ENCODE measurements at places on chromosomes 7 and 10.
A peak's percentile ranks its signal among the peaks of the same experiment; 100 is the strongest.

- no peak for DNase-seq
These were observed 464.9 kb upstream of the NRP1 start for GRCh38 chr10:33799281-33799943.

GRCh38 chr7:44261240-44261639 is 60.5 kb downstream of the YKT6 start:
- no peak for DNase-seq

DNA sequence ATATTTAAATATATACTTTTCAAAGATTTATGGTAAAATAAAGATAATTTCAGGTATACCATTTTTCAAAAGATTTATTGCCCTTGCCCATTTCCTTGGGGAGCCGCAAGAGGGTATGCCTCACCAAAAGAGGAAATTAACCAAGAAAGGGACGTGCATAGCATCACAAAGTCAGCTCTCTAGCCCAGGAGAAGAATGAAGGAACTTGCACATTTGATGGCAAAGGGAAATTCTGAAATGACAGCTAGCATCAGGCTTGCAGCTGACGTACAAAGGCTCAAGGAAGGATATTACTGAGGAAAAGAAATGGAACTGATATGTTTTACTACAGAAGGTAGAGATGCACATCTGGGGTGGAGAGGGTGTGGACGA is 93.6 kb upstream of the RSU1 start:
- DNase-seq = peak; percentile 91

DNA sequence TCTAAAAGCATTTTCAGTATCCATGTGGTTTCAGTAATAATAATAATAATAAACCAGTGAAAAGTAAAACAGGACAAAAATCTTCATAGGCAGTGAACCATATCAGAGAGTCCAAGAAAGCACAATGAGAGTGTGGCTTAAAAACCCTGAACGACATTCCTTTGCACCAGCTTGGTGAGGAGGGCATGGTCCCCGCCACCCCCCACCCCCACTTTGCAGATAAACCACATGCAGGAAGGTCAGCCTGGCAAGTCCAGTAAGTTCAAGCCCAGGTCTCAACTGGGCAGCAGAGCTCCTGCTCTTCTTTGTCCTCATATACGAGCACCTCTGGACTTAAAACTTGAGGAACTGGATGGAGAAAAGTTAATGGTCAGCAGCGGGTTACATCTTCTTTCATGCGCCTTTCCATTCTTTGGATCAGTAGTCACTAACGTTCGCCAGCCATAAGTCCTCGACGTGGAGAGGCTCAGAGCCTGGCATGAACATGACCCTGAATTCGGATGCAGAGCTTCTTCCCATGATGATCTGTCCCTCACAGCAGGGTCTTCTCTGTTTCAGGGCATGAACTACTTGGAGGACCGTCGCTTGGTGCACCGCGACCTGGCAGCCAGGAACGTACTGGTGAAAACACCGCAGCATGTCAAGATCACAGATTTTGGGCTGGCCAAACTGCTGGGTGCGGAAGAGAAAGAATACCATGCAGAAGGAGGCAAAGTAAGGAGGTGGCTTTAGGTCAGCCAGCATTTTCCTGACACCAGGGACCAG is 172.5 kb downstream of the EGFR start:
- DNase-seq = no peak

- DNase-seq = no peak
These were observed 15.6 kb downstream of the CCL26 start for GRCh38 chr7:75756206-75756990.

GRCh38 chr10:98339799-98340198 is 71.8 kb upstream of the LOXL4 start:
- no peak for DNase-seq

- DNase-seq = no peak
These were observed 33.8 kb downstream of the TPST1 start for GRCh38 chr7:66238773-66239466.

DNA sequence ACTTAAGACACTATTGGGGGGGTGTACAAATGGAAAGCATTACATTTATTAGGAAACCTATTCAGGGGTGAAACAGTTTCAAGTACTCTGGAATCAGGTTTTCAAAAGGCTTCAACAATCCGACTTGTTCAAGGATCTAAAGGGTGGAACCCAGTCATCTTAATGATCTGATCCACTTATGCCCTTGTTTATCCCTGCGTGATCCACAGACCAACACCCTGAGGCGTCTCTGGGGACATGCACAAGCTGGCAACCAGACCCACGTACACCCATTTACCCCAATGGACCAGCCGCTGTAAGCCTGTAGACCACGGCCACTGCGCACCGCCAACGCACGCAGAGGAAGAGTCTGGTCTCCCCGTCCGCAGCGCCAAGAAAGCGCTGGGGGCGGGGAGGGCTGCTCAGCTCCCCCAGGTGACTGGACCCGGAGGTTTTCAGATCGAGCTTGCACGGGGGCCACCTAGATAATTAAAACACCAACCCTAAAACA is 13.4 kb downstream of the HNRNPF start:
- DNase-seq = no peak

DNA sequence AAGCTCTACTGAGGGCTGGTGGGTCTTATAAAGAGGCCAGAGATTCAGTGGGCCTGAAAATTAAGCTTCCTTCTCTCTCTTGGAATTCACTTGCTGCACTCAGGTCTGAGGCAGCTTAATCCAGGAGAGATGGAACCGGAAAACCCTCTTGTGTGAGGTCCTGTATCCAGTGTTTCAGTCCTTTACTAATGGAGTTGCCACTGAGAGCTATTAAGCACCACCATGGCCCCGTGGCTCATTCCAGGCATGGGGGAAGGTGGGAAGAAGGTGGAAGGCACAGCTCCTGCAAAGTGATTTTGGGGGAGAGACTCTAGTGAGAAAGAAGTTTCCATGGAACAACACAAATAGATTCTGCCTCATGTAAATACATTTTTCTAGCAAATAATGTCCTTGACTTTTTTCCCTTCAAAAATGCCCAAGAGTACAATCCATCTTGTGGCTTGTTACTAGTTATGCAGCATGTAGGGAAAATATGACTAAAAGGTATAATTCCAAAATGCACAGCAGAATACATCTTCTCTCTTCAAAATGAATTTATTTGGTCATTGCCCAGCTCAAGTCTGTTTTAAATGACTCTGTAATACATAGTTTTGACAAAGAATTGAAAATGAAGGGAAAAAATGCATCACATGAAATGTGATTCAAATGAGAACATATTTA is 46.7 kb upstream of the FOXI2 start:
- DNase-seq = no peak

DNA sequence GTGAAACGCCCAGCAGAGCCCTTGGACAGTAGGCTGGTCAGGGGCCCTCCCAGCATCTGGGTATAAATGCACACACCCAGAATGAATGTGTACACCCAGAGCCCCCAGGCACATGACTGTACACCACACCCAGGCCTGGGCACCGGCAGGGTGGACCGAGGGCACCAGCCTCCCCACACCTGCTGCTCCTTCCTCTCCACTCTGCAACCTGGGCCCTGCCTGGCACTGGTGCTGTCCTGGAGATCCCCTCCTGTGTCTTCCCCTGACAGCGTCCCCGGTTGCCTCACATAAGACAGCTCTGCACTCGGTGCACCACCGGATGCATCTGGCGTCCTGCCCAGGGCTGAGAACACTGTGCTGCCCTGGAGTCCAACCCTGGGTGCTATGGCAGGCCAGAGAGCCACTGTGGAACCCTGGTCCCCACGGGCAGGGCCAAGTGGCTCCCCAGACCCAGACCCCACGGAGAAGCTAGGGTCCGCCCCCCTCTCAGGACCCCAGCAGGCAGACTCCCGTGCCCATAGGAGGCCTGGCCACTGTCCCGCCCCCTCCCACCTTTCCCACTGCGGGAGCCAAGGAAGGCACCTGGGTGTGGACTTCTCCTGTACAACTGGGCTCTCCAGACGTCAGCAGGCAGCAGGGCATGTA is 6.6 kb downstream of the RASGEF1A start:
- DNase-seq = no peak

GRCh38 chr7:139991269-139991666 is 71.5 kb downstream of the PARP12 start:
- no peak for DNase-seq

DNA sequence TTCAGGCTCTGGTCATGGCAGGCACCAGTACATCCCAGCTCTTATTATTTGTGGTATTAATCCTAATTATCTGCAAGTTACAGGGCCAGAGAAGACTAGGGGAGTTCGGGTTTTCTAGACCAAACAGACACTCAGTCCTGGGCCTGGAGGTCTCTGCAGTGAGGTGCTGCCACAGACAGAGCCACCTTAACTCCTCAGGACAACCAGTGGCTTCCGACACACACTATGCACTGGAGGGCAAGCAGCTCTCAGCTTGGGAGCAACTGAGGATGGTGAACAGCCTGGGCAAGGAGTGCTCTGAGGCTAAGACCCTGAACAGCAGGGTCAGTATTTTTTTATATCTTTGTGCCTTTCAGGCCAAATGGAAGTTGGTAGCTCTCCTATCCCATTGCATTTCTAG is 19.0 kb downstream of the ACTA2 start:
- DNase-seq = no peak

- no peak for DNase-seq
These were observed 15.8 kb downstream of the NAPEPLD start for GRCh38 chr7:103132995-103133688.

- DNase-seq = no peak
These were observed 13.9 kb upstream of the BMS1 start for GRCh38 chr10:42768581-42769152.

DNA sequence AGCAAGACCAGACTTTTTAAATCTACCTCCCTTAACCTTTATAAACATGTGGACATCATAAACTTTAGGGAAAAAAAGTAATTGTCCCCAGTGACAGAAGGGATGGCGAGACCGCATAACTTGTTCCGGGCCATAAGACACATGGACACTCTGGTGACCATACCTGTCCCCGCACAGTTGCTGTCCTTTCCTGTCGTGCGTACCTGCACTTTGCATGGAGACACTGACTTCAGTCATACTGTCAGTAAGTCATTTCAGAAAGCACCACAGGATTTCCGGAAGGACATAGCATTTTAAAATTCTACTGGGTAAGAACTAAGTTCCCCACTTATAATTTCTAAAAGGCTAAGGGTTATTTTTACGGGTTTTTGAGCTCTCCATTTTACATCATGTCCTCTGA is 120.9 kb downstream of the CREB5 start:
- DNase-seq = no peak

- no peak for DNase-seq
These were observed 301.5 kb downstream of the FZD1 start for GRCh38 chr7:91565499-91566401.

DNA sequence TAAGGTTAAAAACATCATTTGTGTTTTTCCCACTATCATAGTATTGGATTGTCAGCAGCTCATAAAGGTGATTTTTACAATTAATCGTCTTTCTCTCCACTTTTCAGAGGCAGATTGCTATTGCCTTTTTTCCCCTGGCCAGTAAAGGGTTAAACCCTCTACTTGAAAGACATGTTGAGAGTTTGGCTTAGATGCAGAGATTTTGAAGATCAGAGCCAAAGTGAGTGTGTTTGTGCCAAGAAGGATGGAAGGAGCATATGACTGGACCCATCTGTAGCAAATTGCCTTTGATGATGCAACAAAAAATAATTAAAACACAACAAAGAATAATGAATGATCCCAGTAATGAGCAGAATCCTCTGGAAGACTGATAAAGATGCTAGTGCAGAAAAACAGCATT is 373.1 kb downstream of the MALRD1 start:
- DNase-seq = no peak

- DNase-seq = no peak
These were observed 150.7 kb upstream of the RSU1 start for GRCh38 chr10:16967866-16968415.

GRCh38 chr10:90865401-90865800 is 6.4 kb upstream of the RPP30 start:
- DNase-seq = no peak

GRCh38 chr7:129664029-129665012 is 52.8 kb downstream of the NRF1 start:
- peak; percentile 44 for DNase-seq

DNA sequence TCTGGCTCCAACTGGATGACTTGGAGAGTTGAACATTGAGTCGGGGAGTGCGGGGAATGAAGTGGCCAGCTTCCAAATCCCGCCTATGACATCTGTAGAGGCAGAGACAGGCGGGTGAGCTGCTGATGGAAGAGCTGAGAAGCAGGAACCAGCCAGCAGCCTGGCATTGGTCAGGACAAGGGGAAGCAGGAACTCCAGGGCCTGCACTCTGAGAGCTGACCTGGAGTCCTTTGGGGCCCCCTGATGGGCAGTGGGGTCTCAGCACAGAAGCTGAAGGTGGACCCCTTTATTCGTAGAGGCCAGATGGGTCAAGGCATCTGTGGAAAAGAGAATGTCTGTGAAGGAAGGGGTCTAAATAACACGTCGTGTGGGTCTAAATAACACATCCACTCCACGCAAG is 57.0 kb downstream of the SEC61G start:
- DNase-seq = no peak

DNA sequence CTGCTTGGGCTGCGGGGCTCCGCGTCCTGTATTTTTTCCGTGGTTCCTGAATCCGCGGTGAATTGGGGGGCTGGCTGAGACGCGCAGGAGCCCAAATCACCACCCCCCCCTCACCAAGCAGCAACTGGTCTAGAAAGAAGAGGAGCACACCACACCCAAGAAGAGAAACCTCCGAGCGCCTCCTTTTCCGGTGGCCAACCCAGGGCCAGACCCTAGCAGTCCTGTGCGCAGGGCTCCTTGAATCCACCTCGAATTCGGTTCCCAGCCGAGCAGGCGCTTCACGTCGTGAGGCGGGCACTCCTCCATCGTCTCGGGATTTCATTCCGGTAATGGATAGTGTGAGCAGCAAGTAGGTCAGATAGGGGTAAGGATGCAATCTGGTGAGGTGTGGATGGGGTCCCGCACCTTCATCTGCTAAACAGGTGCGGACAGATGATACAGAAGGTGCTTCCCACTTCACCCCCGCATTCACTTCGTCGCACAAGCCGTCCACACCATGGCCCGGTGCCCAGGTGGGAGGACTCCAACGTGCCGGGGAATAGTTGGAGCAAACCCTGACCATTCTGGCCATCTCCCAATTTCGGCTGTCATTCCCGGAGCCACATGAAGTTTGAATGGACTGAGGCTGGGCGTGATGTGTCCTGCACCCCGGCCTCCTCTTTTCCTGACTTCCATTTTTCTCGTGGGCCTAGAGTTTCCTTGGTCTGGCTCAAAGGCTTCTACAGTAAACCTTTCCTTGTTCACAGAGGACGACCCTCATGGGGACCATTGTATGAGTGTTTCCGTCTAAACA is 19.8 kb upstream of the ZNF273 start:
- no peak for DNase-seq

GRCh38 chr7:31699050-31699449 is 12.0 kb downstream of the PPP1R17 start:
- peak; percentile 90 for DNase-seq

DNA sequence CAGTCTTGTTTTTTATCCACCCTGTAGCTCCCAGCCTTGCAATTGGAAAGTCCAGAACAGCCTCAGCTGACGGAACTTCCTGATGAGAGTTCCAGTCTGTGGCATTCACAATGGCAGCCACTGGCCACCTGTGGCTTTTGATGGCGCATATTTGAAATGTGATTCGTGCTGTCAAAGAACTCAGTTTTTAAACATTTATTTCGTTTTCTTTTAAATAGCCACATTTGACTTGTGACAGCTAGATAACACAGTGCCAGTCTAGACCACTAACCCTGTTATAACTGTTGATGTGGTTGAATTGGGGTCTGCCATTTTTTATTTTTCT is 97.3 kb downstream of the INPP5A start:
- no peak for DNase-seq
